CD4-positive, alpha-beta T cell treated with Interferon gamma for 1 hour (primary cell): ENCODE measurements at places on chromosomes 5 and 9.

- DNase-seq, result no peak
Measured at GRCh38 chr9:69871118-69871834, 50.7 kb downstream of the CFAP95 start.

- DNase-seq, result no peak
Measured at GRCh38 chr5:96331681-96332361, 101.2 kb downstream of the PCSK1 start.

GRCh38 chr9:91038483-91039124 is 237.0 kb downstream of the SYK start:
- DNase-seq, result no peak

GRCh38 chr5:131379723-131380122 is 115.9 kb downstream of the CDC42SE2 start:
- DNase-seq, result peak; percentile 91

- no peak for DNase-seq
Measured at GRCh38 chr5:154087260-154087659, 48.5 kb downstream of the MFAP3 start.

- DNase-seq, result no peak
Measured at GRCh38 chr5:80990527-80990926, 30.4 kb downstream of the RASGRF2 start.

DNA sequence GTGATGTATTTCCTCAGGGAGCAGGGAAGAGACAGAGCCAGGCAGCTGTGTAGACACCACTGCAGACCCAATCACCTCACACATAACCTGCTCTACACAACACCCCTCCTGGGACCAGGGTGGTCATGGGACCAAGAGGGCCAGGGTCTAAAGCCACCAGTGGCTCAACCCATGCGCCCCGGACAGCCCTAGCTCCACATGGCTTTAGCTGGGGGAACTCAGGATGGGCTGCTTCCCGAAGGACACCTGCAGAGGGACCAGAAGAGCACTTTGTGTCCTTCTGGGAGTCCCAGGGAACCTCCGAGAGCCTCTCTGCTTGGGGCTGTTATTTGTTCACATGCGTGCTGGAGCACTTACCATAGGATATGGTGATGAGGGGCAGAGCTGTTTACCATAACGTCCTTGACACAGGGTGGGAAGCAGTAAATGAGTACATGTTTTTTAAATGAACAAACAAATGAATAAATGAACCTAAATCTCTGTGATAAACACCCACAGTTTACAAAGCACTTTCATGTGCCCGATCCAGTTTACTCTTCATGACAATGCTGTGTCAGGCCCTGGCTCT is 12.3 kb downstream of the SEPTIN8 start:
- no peak for DNase-seq

GRCh38 chr5:87560528-87560927 is 147.8 kb upstream of the CCNH start:
- DNase-seq, result no peak

DNA sequence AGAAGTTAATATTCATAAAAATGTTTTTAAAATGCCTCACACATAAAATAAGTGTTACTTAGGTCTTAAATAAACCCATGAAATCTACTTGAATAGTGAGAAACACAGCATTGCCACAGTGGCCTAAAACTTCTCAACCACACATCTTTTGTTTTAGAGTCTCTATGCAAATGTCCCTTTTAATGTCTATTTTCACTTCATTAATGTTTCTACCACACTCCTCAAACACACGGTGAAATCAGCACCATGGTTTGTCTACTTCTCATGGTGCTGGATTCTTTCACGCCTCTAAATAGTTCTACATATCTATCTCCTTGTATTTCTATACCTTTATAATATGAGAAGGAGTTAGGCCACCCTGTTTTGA is 111.2 kb downstream of the EDIL3 start:
- no peak for DNase-seq

- no peak for DNase-seq
Measured at GRCh38 chr9:4849369-4849768, 56.6 kb downstream of the RCL1 start.

GRCh38 chr9:93197670-93198069 is 13.7 kb downstream of the WNK2 start:
- DNase-seq, result no peak

DNA sequence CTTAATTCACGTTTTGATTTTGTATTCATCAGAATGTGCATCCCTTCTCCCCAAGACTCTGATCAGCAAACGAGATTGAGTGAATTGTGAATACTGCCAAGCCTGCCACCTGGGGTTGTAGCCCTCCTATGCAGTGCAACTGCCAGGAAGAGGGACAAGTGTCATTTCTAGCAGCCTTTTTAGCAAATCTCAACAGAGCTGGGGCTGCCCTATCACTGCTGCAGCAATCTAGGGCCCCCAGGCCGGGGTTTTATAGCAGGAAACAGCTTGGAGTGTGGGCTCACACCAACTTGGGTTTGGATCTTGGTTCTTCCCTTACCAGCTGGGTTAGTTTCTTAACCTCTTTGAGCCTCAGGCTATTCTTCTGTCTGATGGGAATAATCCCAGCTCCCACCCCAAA is 4.0 kb downstream of the CSF1R start:
- no peak for DNase-seq

DNA sequence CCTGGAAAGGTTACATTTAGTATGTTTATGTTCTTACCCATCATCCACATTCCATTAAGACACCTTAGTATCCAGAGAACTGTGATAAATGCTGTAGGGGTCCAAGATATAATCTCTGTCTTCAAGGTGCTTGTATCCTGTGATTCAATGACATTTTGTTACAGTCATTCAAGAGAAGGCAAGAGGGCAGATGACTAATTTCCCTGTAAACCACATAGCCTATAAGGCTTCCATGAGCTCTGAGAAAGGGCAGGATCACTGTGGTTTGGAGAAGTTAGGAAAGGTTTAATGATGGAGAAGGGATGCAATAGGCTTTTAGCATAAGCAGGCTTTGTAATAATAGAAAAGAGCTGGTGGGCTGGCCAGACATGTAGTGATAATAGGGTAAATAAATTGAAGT is 40.0 kb downstream of the PAPPA start:
- DNase-seq, result no peak

DNA sequence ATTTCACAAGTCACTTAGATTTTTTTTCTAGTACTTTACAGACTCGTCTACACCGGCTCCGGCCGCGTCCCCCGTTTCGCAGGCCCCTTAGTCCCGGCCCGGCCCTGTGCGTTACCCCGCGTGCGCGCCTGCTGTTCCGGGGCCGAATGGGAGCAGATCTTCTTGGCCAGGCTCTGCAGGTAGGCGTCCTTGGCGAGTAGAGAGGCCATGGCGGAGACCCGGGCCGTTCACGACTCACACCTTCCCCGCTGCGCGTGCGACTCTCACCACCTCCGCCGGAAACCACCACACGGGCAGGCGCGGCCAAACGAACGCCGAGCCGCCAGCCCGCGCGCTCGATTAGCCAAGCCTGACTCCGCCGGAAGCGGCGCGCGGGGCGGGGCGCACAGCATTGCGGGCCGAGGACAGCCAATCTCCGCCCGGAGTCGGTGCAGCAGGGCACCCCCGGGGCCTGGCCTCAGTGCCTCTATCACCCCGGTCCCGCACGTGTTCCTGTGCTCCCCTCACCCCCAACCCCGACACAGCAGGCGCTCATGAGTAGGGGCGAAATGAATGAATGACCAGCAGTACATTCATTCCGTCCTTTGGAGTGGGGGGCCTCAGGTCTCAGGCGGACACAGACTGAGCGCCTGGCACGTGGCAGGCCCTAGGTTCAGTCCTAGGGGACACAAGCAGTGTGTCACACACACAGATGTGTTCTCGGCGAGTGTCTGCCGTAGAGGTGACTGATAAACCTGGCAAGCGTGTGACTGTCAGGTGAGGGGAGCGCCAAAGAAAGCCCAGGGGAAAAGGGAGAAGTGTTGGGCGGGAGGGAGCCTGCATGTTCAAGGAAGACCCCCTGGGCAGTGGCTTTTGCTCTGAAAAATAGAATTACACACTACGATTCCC is at the start of gene SURF6:
Gene SURF6, minus strand, starts transcription at position 265 of the 888 bp plus-strand sequence. Its CDS starts 56 bp downstream, at position 209.
- DNase-seq, result peak; percentile 89

DNA sequence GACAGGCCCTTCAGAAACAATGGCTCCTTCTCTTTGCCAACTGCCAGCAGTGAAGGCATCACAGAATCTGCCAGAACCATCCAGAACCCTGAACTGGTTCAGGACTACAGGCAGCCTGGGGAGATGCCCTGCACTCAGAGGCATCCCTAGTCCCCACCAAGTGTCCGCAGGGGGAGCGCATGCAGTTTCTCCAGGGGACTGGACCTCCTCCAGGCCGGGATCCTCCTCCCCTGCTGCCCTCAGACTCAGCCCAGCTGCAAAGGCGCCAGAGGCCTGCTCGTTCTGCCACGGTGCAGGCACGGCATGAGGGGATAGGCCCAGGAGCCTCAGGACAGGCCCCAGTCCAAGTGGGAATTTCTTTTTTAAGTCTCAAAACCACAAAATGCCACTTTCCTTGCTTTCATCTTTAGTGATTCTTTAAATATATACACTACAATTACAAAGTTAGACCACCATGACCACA is 72.0 kb downstream of the SEMA4D start:
- DNase-seq, result no peak

- DNase-seq, result no peak
Measured at GRCh38 chr5:93621327-93621798, 38.3 kb downstream of the NR2F1 start.

DNA sequence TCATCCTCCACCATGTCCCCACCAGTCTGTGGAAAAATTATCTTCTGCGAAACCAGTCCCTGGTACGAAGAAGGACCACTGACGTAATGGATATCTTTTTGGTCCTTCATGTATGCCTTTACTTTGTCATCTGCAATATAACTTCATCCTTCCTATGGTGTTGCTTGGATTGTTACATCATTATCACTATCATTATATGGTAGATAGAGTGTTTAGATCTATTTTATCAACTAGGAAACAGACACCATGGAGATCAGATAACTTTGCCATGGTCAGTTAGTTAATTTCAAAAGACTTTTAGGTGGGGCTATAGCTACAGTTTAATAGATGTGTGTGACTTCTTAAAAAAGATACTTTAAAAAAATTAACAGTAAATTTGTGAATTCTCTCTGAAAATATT is 23.8 kb upstream of the CAMLG start:
- DNase-seq, result no peak

DNA sequence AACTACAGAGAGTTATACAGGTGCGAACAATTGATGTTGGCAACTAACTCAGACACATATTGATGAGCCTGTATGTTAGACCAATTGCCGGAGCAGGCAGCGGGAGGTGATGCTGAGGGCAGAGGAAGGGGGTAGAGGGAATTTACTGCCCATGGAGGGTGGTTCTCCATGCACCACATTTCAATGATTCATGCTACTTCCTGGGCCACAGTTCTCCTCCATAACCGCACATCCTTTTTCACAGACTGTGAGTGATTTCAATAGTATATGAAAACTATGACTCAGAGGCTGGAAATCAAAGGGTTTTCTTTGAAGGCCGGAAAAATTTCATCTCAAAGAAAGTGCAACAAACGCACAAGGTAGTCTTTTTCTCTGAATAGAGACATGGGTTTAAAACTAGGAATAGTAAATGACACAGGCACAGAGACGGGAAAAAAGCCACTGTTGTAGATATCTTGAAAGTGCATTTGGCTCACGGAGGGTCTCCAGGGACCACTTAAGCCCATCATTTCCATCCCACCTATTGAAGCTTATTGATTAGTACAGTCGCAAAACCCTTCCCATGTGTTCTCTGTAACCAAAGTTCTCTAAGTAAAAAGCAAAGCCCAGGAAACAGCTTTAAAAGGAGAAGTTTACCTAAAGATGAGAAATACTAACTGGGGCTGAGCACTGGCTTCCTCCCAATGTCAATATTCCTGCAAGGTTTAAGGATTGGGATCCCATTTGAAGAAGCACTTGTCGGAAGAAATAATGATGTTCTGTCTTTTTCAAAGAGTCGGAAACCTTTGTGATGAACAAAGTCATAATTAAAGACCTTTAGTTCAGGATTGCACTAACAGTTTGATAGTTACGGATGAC is 28.0 kb upstream of the ADAM19 start:
- DNase-seq, result peak; percentile 57

DNA sequence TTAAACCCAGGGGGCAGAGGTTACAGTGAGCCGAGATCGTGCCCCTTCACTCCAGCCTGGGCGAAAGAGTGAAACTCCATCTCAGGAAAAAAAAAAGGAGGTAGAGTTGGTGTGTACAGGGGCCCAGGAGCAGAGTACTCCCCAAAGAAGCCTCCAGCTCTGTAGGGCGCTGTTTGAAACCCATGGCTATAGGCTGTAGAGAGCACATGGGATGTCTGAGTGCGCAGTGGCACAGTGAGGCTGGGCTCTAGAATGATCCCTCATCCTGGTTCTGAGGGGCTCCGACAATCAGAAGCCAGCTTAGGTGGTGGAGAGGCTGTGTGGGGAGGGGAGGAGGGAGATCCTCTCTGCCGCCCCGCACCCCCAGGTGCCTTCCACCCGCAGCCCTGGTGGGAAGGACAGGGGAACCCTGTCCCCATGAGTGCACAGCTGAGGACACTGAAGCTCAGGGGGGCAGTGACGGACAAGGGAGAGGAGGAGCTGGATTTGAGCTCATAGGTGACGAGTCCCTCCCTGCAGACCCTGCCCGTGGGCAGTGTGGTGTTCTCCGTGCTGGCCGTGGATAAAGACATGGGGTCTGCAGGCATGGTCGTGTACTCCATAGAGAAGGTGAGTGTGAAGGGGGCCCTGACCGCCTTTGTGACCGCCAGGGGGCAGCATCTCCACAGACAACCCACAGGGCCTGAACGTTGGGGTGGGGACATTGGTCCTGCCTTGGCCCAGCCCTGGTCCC is 24.6 kb downstream of the CDHR2 start:
- peak; percentile 65 for DNase-seq

DNA sequence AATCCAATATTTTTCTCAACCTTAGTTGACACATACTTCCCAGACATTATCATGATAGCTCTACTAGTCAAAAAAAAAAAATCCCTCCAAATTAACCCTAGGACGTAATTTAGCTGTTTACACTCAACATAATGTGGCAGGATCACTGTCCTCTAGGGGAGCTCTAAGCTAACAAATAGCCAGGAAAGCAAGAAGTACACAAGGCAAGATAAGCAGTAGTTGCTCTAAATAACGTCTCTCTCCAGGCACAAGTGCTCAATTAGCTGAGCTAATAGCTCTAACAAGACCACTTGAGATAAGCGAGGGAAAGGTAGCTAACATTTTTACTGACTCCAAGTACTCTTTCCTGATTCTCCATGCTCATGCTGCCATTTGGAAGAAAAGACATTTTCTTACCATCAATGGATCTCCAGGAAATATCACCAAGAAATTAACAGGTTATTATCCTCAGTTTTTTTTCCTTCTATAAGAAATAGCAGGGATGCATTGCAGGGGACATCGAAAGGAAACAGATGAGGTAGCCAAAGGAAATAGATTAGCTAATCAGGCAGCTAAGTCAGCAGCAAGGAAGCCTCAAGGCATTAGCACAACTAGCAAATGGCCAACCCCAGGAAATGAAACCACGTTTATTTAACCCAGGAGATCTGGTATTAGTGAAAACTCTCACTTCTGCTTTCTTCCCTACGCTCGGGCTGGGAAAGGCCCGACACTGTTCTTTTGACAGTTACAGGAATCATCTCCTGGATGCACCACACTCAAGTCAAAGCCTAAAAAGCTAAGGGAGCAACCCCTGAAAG is 614.1 kb downstream of the PTPRD start:
- DNase-seq, result no peak

DNA sequence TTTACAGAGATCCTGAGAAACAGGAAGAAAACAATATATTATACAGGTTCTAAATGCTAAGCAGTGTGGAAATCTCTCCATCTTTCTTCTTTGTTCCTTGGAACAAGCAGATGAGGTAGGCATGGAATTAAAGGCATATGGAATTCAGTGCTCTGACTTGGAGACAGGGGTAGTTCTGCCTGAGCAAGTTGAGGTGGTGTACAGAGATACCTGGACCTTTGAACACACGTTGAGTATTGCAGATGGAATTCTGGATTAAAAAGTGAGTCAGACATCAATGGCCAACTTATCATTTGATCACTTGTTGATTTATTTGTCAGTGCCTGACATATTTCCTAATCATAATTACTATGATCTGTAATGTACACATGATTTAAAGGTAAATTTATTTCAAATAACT is 293.9 kb upstream of the IRX4 start:
- DNase-seq, result no peak
